Adipocyte (in vitro differentiated cells): ENCODE measurements at places on chromosomes 6 and 20.

GRCh38 chr6:129203190-129203900, 320.4 kb downstream of the LAMA2 start:
- no peak for DNase-seq

DNA sequence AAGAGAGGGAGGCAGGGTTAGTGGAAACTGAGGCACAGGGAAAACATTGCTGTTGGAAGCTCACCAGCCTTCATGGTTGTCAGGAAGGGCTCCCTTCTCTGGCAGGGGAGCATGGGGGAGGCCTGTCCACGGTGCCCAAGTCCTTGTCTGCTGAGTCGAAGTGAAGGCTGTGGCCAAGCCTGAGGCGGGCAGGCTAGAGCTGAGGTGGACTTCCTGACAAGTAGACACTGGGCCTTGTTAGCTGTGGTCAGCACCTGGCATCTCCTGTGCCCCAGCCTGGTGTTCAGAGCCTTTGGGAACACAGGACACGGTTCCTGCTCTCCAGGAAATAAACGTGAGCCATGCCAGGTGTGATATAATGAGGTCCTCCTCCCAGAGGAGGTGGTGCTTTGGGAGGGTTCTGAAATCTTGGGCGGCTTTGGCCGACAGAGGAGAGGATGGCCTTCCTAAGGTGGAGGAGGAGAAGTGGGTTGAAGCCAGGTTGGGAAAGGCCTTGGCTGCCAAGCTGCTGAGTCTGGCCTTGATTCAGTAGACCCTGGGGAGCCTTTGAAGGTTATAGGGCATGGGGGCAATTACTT, 138.4 kb upstream of the RNF24 start:
- no peak for DNase-seq

DNA sequence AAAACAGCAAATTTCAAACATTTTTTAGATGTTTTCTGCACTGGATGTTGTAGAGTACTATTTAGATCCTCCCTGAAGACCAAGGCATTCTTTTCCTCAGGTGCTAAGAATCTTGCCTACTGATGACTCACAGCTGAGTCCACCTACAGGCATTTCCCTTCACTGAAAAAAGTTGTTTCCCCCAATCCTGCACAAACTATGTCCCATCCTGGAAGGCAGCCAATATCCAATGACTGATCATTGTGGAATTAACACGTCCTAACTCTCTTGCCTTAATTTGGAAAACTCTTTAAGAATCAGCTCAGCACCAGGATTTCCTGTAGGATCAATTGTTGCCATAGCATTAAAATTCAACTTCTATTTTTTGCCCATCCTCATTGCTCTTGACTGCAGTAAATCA, 268.4 kb upstream of the IRAK1BP1 start:
- DNase-seq: peak; percentile 59

- peak; percentile 84 for DNase-seq
Measured at GRCh38 chr6:1596088-1596852, 13.4 kb upstream of the FOXC1 start.

DNA sequence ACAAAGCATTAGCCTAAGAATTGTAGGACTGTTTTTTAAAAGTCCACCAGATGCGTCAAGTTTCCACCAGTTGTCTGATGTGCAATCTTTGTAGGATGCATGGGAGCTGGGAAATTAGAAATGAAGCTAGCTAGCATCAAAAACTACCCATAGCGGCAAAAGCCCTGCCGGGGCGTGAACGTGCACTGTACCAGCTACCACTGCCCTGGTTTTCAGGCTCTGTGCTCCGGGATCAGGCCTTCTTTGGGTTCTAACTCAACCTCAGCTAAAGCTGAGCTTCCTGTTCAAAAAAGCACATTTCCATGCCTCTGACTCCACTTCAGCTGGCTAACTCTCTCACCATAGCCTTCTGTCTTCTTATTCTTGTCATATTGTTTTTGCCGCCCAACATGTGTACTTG, 26.9 kb upstream of the FUCA2 start:
- no peak for DNase-seq

GRCh38 chr20:62181808-62182207, 1.0 kb upstream of the MTG2 start:
- DNase-seq: no peak

DNA sequence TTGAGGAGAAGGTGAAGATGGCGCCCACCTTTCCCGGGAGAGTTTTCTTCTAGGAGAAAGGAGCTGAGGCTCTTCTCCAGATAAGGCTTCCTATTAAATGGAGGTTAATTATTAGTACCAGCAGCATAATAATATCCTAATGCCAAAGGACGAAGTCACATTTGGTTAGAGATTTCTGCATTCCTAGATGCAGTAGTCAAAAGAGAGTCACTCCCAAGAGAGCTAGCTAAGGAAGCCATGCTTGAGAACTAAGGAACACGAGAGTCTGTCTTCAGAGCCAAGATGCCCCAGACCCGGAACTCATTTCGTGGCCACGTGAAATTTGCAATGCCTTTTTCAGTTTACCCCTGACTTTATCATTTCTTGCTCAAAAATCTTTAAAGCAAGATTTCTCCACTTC, 132.7 kb downstream of the TSHZ2 start:
- no peak for DNase-seq

- DNase-seq: no peak
Measured at GRCh38 chr20:20181322-20181721, 129.0 kb downstream of the CFAP61 start.

DNA sequence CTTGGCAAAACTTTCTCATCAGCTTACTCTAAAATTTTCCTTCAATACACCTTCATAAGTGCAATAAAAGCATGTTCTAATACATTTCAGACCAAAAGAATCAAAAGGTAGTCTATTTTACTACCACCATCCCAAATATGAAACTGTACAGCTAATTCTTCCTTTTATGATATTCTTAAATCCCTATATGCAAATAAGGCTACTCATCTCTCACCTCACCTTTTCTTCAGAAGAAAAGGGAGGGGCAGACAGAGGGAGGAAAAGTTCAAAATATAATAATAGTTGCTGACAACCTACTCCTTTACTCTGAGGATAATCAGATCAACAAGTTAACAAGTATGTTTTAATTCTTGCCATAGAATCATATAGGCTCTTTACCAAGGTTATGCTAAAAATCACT, 7.4 kb downstream of the C6orf120 start:
- no peak for DNase-seq

GRCh38 chr6:40407239-40407638, 179.9 kb downstream of the LRFN2 start:
- DNase-seq: no peak

DNA sequence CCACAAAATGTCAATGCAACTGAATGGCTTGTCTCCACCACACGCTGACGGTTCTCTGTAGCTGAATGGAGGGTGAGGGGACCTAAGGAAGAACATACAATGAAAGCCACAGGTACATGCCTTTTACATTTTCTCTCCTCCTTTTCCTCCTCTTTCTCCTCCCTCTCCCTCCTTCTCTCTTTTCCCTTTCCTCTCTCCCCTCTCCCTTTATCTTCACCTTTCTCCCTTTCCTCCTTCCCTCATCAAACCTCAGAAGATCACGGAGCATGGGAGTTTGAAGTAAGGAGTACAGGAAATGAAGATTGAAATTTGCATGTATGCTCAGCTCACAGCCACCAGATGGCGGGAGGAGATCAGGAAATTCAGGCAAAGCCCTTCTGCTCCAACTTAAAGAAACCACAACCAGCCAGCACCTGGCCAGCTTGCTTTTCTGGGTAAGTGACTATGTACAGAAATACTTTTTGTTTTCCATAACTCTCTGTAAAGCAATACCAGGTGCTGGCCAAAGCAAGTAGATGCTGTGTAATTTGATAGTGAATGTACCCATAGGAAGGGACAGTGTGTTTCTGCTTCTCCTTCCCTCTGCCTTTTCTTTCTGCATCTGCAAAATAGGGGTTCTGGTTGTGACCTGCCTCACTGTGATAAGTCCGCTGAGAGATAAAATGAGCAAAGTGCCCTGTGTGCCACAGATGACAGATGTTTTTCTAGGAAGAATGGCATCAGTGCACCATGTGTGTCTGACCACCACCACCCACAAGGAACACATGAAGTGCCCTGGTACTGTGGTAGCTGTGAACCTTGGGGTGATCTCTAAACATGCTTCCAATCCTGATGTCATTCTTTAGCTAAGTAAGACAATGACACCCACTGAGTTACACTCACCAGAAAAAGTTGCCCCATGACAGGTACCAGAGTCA, 18.6 kb upstream of the FOXO3 start:
- peak; percentile 90 for DNase-seq

GRCh38 chr6:30515944-30516753, 26.8 kb downstream of the HLA-E start:
- peak; percentile 95 for DNase-seq

- DNase-seq: no peak
Measured at GRCh38 chr20:57829336-57829735, 119.5 kb upstream of the PMEPA1 start.

DNA sequence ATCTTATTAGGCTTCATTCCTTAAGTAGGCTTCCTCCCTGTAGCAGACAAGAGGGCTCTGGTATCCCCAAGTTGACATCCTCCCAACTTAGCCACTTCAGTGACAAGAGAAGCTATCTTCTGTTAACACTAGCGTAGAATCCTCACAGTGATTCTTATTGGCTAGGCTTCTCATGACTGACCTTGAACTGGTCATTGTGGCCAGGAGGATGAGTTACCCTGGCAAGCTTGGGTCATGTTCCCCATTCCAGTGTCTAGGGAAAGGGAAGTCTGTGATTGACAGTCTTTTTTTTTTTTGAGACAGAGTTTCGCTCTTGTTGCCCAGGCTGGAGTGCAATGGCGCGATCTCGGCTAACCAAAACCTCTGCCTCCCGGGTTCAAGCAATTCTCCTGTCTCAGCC, 7.1 kb downstream of the CDKAL1 start:
- DNase-seq: no peak

DNA sequence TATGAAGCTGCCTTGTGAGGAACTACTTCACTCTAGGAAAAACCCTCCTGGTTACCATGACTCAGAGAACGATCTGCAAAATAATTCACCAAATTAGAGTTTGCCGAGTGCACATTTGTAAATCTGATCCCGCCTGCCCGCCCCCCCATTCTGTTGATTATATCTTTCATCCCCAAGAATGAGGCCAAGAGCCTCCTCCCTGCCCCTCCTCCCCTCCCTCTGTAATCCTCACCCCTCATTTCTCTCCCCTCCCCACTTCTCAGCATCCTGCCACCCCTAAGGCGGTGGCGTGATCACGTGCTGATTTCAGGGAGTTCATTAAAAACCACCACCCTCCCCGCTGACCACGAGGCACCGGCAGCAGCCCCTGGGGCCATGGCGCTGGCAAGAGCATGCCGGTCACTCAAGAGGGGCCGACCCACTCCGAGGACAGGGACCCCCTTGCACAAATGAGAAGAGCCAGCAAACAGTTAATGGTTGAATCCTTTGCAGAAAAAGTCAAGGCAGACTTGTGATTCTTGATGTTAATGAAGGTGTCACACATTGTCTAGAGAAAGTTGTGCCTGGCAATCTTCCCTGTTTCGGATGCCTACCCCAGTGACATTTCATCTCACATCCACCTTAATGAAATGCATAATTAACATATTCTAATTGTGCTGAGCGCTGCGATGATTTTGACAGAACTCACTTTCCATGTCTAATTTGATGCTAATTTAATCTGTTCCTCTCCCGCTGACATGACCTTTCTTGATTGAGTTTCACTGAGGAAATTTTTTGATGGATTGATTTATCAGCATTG, 247.9 kb downstream of the ZNF217 start:
- DNase-seq: no peak

- DNase-seq: no peak
Measured at GRCh38 chr6:123575188-123575587, 61.6 kb downstream of the TRDN start.

DNA sequence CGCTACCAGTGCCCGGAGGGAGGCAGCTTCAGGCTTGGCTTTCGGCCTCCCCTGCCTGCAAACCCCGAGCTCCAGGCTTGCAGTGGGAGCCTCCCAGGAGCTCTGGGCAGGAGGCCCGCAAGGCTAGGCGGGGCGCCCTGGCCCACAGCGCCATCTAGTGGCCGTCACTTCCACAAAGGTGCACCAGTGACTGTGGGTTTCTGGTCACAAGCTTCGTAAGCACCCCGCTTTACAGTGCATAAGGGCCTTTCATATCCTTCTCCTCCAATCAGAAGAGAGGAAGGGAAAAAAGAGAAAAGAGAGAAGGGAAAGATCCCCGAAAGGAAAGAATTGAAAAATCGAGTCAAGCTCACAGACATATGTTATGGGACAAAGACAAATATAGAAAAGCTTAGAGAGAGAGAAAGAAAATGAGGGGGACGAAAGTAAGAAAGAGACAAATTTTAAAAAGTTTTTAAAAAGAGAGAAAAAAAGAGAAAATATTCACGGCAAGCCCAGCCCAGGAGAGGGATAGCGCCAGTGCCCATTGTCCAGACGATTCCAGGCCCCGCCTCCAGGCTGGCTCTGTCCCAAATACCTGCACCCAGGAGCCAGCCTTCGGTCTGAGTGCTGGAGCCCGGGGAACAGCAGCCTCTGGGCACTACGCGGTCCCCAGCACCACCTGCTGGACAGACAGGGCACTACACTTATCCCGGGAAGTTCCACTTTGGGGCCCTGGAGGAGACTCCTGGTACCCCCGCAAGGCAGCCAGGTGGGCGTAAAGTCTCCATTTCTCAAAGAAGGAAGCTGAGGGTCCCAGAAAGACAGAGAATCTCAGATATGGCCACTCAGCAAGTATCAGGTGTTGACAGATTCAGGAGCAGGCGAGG, 207.1 kb downstream of the PREX1 start:
- peak; percentile 87 for DNase-seq

- no peak for DNase-seq
Measured at GRCh38 chr6:81216668-81217067, 535.8 kb downstream of the TENT5A start.

DNA sequence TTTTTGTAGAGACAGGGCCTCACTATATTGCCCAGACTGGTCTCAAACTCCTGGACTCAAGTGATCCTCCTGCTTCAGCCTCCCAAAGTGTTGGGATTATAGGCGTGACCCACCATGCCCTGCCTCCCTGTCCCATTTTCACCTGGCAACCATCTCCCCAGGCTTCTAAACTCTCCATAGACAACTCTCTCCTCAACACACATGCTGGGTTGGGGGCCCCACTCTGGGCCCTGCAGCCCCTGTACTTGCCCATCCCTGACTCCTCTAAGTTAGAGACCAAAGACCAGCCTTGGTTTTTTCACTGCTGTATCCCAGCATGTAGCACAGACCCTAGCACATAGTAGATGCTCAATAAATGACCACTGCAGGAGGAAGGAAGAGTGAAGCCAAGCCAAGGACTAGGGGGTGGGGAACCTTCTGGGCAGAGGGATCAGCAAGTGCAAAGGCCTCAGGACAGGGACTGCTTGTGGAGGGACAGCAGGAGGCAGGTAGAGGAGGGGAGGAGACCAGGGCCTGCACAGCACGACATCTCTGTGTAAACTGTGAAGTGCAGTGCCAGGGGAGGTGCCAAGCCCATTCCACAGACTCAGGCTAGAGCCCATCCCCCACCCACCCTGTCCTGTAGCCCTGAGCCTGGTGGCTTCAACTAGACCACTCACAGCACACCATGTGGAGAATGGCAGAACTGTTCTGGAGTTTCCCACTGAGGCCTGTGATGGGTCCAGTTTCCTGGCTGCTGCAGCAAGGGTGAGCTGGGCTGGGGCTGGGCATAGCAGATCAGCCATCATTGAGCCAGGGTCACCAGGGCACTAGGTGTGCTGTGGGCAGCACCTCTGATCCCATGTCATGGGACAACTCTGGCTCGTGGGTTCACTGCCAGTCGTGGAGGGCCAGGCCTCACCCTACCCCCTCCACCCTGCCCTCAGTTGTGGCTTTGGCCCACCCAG, 3.4 kb upstream of the SRC start:
- DNase-seq: no peak
